Adipose tissue (tissue), 3 donors: ENCODE measurements at places on chromosomes 5 and 9. TPM values are rescaled to one million over a fixed set of nuclear protein-coding genes. Genes with fewer than 3 reads are reported as not detected.

PRLR gene
- polyA plus RNA-seq: 0.11 TPM

PCDHB16 gene
- 0.72 TPM for polyA plus RNA-seq

NUTM2F gene
- not detected for polyA plus RNA-seq

HTR4 gene
- not detected for polyA plus RNA-seq

STING1 gene
- 8.0 TPM for polyA plus RNA-seq

DDX4 gene
- polyA plus RNA-seq: not detected

TGFBI gene
- 62.2 TPM for polyA plus RNA-seq

RNF180 gene
- 3.4 TPM for polyA plus RNA-seq

JAK2 gene
- 1.9 TPM for polyA plus RNA-seq

MLANA gene
- not detected for polyA plus RNA-seq

INSL4 gene
- not detected for polyA plus RNA-seq

HAPLN1 gene
- not detected for polyA plus RNA-seq

TOMM5 gene
- polyA plus RNA-seq: 62.7 TPM

NEUROG1 gene
- polyA plus RNA-seq: not detected

ZFR gene
- 47.7 TPM for polyA plus RNA-seq

F12 gene
- polyA plus RNA-seq: 2.0 TPM

PARP8 gene
- 7.6 TPM for polyA plus RNA-seq

PFN3 gene
- not detected for polyA plus RNA-seq

GALNT10 gene
- polyA plus RNA-seq: 6.2 TPM

GARIN3 gene
- not detected for polyA plus RNA-seq

SH3GL2 gene
- polyA plus RNA-seq: 1.0 TPM

SPATA31D4 gene
- not detected for polyA plus RNA-seq

GHR gene
- 6.3 TPM for polyA plus RNA-seq

ATOSB gene
- polyA plus RNA-seq: 16.4 TPM

C5orf52 gene
- not detected for polyA plus RNA-seq

ABO gene
- 1.7 TPM for polyA plus RNA-seq

NPR3 gene
- 2.3 TPM for polyA plus RNA-seq

CD72 gene
- polyA plus RNA-seq: 3.0 TPM

CDH9 gene
- polyA plus RNA-seq: not detected

SPATA31C1 gene
- polyA plus RNA-seq: not detected

TAF11L5 gene
- not detected for polyA plus RNA-seq

IFNA13 gene
- polyA plus RNA-seq: not detected

HTR1A gene
- not detected for polyA plus RNA-seq

TEX48 gene
- polyA plus RNA-seq: not detected

BNC2 gene
- 0.28 TPM for polyA plus RNA-seq

FOXD4L4 gene
- polyA plus RNA-seq: not detected

TMC1 gene
- polyA plus RNA-seq: not detected

SPARC gene
- 192 TPM for polyA plus RNA-seq

PCDHB8 gene
- 1.2 TPM for polyA plus RNA-seq

ARL14EPL gene
- polyA plus RNA-seq: 0.22 TPM

PGM5 gene
- 12.1 TPM for polyA plus RNA-seq

CCDC187 gene
- polyA plus RNA-seq: 0.03 TPM

LCN15 gene
- not detected for polyA plus RNA-seq

SQSTM1 gene
- 177 TPM for polyA plus RNA-seq

TLX3 gene
- not detected for polyA plus RNA-seq

NTRK2 gene
- 11.1 TPM for polyA plus RNA-seq

ABCA2 gene
- polyA plus RNA-seq: 15.8 TPM

ENTREP1 gene
- polyA plus RNA-seq: 4.3 TPM
